ENCODE measurements at places on chromosomes 2 and 18.

GRCh38 chr2:134240061-134240460, 13.8 kb upstream of the MGAT5 start:
- DNase-seq, result no peak

GRCh38 chr18:12394428-12394827, 13.3 kb upstream of the PRELID3A start:
- DNase-seq, result no peak

DNA sequence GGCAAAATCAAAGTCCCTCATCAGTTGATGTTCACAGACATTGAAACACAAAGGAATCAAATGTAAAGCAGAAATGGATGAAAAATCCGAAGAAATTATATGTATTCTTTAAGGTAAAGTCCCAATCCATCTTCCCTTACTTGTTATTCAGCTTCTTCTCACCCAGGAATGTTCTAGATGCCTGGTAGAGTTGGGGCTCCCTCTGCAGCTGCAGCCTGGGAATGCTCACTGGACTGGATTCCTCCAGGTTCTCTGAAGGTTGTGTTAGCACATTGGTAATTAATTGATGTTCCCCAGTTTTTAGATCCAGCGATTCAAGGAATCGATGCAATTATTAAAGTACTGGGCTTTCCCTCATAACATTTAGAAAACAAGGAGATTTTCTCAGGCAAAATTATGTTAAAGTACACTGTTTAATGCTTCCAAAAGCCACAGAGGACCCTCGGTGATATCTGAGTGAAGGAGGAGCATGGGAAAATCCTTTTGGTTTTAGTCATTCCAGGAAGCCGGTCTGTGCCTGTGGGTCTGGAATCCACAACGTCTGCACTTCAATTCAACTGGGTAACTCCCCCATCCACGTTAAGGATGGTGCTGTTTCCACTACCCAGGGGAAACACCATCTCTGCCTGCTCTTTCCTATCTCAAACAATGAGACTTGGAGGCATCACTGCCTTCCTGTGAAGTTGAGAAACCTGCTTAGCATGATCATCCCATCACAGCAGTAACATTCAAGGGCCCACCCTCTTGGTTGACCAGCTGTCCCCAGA, 22.0 kb downstream of the NTSR2 start:
- DNase-seq, result no peak

DNA sequence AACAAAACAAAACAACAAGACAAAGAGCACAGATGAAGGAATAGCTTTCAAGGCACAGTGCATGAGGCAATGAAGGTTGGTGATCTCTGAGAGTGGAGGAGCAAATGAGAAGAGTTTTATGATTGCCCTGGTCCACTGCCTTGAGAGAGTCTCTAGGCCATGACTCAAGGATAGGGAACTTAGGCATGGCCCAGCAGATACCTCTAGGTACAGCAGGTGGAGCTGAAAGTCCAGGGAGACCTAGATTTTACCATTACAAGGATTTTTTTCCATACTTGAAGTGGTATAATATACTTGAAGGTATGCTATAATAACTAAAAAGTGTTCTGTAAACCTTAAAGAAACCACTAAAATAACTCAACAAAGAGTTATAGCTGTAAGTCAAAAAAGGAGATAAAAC, 239.5 kb upstream of the KLHL29 start:
- DNase-seq, result no peak

GRCh38 chr2:189092936-189093335, 86.6 kb downstream of the COL5A2 start:
- DNase-seq, result no peak

GRCh38 chr18:37299471-37300304, 265.9 kb downstream of the CELF4 start:
- peak; percentile 42 for DNase-seq

- DNase-seq, result peak; percentile 54
These were observed at the start of gene GALNT3 for GRCh38 chr2:165793779-165794535. TSS of gene GALNT3 (minus strand) at chr2:165794247. CDS start at chr2:165770700, 23,547 bp downstream.

DNA sequence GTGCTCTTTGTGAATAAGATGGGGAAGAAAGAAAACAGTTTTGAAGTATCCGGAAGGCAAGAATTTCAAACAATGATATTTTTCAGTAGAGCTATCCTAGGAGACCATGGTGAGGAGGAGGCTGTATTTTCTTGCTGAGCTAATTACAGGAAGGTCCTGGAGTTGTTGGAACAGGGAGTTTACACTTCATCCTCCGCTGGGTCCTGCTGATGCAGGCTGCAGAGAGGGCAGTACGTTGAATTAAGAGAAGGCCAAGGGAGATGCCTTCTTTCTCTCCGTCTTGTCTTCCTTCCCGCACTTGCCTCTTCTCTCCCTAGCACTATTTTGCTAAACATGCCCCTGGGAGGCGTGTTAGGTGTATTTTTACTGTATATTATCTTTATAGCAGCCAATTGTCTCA, 60.0 kb upstream of the EDAR start:
- no peak for DNase-seq

- DNase-seq, result no peak
These were observed 155.8 kb downstream of the RHBDD1 start for GRCh38 chr2:226991663-226992062.

DNA sequence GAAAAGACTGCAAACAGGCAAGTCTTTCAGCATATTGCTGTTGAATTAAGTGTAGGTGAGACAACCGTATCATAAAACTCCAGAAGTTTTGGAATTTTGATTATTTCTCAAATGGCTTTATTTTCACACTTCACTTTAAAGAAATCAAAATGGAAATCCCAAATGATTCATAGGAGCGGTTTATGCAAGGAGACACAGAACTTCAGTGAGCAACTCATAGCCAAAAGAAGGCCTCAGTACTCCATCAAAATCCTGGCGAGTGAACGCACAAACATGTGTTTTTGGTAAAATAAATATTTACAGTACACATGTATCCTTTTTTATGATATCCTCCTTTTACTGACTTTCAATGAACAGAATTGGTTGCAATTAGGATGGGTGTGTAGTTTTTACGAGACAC, 140.4 kb upstream of the APCDD1 start:
- no peak for DNase-seq

DNA sequence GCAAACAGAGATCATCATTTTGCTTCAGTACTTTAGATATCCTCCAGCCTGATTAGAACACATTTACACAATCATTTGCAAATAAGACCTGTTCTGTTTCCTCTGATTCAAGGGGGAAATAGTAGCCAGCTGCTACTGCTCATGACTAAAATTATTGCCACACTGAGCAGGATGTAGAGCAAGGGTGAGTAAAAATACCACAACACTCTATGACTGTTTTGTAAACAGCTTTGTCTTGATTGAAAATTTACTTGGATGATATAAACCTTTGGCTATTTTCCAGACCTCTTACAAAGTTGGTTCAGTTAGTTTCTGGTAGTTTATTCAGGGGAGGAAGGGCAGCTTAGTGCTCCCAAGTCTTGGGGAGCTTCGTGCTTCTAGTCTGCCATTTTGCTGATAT, 286.4 kb upstream of the CNTNAP5 start:
- no peak for DNase-seq

GRCh38 chr2:68456198-68456597, 10.9 kb downstream of the FBXO48 start:
- no peak for DNase-seq

DNA sequence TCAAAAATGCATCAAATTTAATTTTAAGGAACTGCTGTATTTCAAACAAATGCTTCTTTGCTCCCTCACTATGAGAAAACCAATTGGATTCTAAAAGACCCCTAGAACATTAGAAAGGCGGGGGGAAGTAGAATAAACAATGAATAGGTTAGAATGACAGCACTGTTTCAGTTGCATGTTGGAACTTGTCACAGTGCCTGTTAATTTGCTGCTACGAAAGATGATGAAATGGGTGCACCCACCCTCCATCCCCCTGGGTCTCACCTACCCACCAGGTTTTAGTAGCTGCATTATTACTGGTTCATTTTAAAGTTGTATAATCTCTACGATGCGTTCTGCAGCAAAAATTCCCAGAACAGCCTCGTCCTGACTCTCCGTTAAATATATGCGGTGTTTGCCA, 193.0 kb upstream of the COPS8 start:
- no peak for DNase-seq

DNA sequence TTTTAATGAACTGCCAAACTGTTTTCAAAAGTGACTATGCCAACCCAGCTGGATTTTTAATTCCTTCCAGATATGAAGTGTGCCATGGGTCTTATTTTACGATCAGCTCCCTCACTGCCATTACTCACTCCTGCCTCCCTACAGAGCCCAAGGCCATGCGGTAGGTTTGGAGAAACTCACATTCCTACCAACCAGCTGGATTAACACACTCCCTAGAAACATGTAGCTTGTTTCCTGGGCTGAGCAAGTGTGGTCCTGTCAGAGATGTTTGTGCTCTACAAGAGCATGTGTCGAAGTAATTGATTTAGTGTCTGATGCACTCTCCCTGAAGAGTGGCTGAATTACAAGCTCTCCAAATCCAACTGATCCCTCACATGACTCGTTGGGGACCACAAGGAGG, 82.5 kb downstream of the SPP2 start:
- no peak for DNase-seq

- DNase-seq, result no peak
These were observed 535.6 kb upstream of the FSIP2 start for GRCh38 chr2:185202945-185203528.

DNA sequence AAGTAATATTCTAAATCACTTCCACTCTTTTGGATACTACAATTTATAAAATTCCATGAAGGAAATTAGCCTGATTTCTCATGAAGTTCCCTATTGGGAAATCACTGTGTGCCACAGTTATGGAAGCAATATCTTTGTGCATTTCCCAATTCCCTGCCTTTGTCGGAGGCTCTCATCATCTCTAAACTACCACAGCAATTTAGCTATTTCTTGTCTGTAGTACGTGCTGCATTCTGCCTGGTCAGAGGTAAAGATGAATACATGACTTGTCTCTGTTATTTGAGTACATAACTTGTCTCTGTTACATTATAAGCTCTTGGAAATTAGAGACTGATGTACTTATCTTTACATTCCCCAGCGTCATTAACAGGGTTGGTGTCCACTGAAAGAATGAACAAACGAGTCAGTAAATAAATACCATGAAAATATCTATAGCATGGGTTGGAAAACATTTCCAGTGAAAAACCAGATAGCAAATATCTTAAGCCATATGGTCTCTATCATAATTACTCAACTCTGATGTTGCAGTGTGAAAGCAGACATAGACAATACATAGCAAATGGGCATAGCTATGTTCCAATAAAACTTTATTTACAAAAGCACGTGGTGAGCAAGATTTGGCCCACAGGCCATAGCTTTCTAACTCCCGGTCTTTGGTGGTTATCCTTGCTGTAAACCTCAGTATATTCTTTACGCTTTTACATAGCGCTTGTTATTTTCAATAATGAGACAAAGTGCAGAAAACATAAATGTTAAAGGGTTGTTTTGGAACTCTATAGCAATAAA, 78.8 kb downstream of the BCL2 start:
- no peak for DNase-seq

DNA sequence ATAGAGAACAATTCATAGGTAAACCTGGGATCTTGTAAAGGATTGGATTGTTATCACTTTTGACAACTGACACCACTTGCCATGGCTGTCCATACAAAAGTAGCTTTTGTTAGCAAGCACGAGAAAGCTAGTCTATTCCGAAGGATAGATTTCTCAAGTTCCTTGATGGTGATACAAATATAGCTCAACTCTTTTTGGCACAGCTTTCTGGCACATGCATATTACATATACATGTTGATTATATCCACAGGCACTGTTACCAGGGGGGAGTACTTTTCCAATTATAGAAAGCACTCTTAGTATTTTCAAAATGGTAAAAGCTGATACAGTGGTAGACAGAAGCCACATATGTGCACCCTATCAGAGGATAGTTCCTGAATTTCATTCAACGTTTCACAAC, 168.9 kb downstream of the UPP2 start:
- no peak for DNase-seq

DNA sequence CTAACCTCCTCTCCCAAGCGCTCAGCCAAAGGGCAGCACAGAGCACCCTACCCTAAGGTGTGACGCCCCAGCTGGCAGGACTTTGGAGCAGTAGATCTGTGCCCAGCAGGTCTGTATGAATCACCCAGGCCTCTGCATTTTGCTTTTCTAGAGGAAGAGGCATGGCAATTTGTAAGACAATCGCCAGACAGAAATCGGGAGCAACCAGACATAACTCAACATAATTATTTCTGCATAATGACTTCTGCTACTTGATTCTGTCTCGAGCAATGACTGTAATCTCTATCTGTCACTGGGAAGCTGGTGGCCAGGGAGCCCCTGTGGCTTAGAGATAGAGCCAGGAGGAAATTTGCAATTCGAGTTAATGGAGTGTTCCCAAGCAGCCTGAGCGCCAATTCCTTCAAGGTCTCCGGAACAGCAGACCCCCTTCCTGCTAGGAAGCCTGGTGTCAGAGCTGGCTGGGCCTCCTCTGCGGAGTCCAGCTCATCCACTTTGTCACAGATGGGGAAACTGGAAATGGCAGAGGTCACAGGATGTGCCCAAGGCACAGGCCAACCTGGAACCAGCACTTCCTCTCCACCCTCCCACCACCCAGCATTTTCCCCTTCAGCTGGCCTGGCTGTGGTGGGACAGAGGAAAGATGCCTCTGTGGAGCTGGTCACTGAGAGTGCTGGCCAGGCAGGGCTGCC, 55.0 kb downstream of the ODC1 start:
- DNase-seq, result no peak

DNA sequence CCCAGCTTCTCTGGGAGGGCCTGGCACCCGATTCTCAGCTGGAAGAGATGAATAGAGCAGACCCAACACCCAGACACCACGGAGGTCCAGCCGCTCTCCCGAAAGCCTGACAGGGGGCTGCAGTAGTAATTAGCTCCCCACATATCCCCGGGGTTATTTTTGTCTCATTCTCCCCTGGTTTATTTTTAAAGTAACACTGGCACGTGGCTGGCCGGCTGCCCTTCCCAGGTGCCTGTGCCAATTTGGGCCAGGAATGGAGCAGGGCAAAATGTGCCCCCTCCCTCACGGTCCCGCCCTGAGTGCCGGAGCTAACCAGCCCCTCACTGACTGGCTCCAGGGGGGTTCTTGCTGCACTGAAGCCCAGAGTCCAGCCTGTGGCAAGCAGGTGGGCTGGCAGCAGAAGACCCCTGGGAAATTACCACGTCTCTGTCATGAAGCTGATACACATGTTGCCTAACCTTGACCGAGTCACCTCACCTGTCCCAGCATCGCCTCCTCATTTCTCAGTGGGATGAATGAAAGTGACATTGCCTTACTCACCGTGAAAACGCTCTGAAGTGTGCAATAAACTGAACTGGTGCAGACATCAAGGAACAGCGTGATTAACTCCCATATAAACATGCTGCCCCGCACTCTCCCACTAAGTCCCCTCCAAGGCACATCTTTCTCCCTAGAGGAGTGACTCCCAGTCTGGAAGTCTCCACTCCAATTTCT, 18.4 kb downstream of the KCNK3 start:
- DNase-seq, result no peak

GRCh38 chr2:222608081-222608480, 47.8 kb downstream of the FARSB start:
- no peak for DNase-seq

DNA sequence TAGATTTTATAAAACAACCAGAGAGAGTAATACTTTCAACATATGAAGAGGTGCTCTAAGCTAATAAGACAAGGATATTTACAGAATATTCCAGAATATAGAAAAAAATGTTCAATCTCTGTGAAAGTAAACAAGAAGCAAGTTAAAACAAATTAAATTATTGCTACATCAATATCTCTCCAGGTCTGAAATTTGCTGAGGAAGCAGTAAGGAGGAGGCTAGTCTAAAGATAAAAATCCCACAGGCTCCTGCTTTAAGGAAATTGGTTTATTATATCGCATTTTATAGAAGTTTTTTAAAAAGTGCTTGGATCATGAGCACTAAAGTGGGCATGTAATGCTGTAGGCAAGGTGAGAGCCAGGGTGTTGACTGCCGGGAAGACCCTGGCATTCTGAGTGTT, 39.7 kb upstream of the ASB18 start:
- DNase-seq, result no peak

GRCh38 chr2:27095745-27096651, 9.4 kb downstream of the KHK start:
- DNase-seq, result peak; percentile 68

All from HL-60 (cell line).